ENCODE measurements at places on chromosomes 3 and 15. TPM values are rescaled to one million over a fixed set of nuclear protein-coding genes. Genes with fewer than 3 reads are reported as not detected.

MYZAP gene
- 0.51 TPM for polyA plus RNA-seq

OSBPL10 gene
- polyA plus RNA-seq: 3.3 TPM

LRRC31 gene
- not detected for polyA plus RNA-seq

UBR1 gene
- 3.3 TPM for polyA plus RNA-seq

SPINK8 gene
- 1.4 TPM for polyA plus RNA-seq
